ENCODE measurements at places on chromosomes 13 and 19.

DNA sequence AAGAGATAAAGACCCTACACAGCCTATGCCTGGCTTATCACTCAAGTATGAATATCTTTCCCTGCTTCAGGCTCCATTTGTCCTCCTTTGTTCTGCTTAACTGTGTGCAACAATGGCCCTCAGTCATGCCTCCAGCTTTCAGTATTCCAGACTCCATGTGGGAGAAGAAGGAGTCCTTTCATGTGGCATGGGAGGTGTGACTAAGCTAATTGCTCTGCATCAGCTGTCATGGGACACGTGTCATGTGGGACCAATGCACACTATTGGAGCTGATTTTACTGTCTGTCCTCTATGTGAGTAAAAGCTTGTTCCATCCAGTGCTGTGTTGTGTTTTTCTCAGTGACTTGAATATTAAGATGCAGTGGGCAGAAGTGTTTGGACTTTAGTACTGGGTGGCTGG is 1198.3 kb downstream of the OLFM4 start:
- no peak for DNase-seq

DNA sequence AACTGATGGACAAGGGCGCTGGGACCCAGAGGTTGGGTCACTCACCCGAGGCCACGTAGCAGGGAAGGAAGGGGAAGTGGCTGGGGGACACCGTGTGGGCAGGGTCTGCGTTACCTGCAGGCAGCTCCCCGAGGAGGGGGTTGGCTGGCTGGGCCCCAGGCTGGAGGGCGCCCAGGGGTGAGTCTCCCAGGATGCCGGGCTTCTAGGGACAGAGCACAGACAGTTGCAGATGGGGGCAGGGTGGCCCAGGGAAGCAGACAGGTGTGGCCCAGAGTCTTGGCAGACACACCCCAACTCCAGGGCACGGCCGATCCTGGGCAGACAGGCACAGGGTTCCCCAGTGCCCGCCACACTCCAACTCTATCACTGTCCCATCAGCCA is 5.6 kb upstream of the FDX2 start:
- no peak for DNase-seq

GRCh38 chr13:89980896-89981295 is 1366.6 kb upstream of the MIR17HG start:
- DNase-seq, result no peak

GRCh38 chr13:90205081-90205480 is 1142.4 kb upstream of the MIR17HG start:
- DNase-seq, result no peak

DNA sequence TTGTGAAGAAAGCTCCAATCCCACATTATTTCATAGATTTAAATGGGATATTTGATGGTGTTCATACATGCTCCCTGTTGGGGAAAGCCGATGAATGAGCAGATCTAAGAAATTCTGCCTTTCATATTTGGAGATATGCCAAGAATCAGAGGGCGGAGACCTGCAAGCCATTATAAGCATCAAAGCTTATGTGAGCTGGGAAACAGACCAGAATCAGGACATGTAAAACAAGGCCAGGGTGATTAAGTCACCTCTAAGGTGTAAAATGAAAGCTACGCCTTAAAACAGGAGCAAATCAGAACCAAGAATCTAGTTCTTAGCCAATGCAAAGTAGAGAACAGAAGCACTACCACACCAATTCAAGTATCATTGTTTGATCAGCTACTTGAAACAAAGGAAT is 392.4 kb downstream of the DCT start:
- no peak for DNase-seq

DNA sequence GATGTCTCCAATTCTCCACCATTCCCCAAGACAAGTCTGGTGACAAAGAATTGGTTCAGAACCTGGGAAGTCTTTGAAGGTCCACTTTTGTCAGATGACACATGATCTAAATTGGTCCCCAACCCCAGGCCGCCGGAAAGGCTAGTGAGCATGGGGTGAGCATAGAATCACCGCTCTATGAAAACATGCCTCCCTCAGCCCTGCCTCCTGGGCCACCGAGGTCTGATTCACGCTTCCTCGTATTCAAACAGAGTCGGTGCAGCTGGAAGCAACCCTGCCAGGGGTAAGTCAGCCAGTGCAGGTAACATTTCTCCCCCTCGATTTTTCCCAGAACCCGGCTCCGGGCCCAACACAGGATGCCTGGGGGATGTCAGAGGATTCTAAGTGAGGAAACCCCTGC is 33.9 kb upstream of the KLF2 start:
- DNase-seq, result no peak

GRCh38 chr19:39277598-39277997 is 9.4 kb downstream of the IFNL2 start:
- DNase-seq, result no peak

DNA sequence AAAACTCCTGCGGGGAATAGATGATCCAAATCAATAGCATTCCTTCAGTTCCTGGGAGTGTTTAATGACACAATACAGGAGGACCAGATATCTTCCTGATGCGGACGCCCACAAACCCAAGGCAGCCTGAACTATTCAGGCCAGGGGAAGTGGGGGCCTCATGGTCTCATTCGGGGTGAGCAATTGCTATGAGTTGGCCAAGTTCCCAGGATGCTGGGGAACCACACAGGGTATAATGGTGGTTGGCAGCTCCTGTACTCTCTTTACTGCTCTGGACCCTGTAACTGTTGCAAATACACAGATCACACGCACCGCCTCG is 401.2 kb downstream of the IRS2 start:
- DNase-seq, result no peak

DNA sequence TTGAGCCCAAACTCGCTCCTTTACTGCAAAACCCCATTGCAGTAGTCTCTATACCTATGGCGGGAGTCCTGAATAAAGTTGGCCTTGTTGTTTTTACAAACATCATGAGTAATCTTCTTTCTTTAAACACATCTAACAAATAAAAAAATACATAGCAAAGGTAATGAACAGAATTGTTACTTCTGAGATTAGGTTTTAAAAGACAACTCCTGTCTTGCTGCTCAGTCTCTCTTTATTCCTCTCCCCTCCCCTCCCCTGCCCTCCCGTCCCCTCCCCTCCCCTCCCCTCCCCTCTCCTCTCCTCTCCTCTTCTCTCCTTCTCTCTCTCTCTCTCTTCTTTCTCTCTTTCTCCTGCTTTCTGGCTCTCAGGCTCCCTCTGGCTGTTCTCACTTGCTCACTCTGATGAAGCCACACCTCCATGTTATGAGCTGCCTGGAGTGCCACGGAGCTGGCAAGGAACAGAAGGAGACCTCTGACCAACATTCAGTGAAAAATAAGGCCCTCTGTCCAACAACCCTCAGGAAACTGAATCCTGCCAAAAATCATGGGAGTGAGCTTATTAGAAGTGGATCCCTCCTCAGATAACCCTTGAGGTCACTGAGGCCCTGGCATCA is 300.7 kb upstream of the MIR17HG start:
- DNase-seq, result no peak

GRCh38 chr13:113969973-113970611 is 3.8 kb downstream of the C13orf46 start:
- DNase-seq, result no peak

GRCh38 chr19:41456342-41456918 is 13.5 kb downstream of the ERICH4 start:
- DNase-seq, result no peak

- no peak for DNase-seq
Observed at GRCh38 chr13:77519808-77520207, 15.7 kb upstream of the SCEL start.

DNA sequence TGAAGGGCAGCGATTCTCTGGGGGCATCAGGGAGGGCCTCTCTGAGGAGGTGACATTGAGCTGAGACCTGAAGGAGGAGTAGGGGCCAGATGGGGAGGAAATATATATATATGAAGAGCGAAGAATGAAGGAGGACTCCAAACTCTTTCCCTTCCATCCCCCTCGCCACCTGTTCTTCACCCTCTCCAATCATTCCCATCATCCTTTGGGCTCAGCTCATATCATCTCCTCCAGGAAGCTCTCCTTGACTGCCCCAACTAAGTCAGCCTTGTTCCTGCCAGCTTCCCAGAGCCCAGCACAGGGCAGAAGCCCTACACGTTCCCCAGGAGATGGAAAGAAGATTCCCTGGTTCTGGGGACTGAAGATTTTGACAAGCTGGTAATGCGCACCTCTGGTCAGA is 33.0 kb upstream of the SEMA6B start:
- no peak for DNase-seq

DNA sequence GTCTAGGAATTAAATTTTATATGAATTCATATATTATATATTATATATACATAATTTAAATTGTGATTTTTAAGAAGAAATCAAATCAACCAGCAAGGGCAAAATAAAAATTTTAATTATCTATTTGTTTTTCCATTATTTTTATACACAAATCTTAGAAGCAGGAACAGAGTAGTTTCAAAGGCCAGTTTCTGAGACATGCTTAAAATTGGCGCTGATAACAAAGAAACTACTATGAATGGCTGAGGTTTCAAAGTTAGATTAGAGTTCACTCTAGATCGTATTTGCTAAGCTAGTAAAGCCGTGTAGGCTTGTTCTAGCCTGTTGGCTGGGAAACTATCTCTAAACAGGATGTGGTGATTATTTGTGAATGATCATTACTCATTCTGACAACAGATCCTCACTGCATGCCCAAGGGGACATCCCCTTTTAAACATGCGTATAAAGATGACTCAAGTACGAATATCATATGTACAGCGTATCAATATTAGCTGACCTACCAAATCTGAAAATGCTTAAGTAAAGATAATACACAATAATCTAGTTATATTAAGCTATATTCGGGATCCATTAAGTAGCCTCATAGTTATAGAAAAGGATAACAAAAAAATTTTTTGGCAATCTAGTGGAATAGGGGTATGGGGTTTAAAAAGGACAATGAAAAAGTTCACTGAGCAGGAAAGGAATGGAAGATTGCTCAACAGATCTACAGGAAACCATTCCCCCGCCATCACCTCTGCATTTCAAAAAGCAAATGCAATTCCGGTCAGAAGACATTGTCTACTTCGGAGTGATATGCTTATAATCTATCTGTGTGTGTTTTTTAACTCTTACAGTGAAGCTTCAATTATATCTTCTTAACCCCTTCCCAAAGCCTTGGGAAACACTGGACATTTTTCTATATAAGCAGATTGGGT is 150.1 kb downstream of the SHISA2 start:
- DNase-seq, result no peak
